ENCODE measurements at places on chromosomes 16 and 17. TPM values are rescaled to one million over a fixed set of nuclear protein-coding genes. Genes with fewer than 3 reads are reported as not detected.

- no peak for DNase-seq
Observed at GRCh38 chr16:56108056-56108471, 83.2 kb upstream of the GNAO1 start.

DNA sequence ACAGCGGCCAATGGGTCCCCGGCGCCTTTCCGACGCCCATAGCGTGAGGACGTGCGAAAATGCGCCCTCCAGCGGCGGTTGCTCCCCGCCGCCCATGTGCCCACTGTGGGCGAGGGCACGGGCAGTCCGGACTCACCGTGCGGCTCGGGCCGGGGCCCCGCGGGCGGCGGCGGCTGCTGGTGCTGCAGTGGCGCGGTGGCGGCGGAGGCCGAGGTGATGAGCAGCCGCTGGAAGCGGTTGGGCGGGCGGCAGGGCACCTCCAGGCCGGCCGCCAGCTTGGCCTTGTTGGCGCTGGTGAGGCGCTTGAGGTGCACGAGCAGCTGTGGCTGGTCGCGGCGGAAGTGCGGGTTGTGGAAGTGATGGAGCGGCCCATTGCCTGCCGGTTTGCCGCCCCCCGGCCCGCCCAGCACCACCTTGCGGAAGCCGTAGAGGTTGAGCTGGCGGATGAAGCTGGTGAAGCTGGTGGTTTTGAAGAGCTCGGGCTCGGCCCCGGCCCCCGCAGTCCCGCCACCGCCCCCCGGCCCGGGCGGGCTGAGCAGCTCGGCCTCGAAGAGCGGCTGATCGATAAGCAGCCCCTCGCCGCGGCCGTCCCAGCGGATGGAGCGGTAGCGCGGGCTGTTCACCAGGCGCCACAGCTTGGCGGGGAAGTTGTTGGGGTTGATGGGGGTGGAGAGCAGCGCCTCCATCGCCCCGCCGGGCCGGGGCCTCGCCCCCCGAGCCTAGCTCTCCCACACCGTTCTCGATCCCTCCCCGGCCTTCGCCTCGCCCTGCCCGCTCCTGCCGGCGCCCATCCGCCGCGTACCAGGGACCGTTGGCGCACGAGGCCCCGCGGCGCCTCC is at the start of gene HSF5:
TSS of gene HSF5 (minus strand) at position 820 of the 839 bp plus-strand sequence. CDS start at position 686, 134 bp downstream.
- DNase-seq = no peak

- DNase-seq = no peak
Observed at GRCh38 chr17:82105417-82105881, 7.4 kb upstream of the FASN start.

- DNase-seq = no peak
Observed at GRCh38 chr16:86978445-86979030, 338.7 kb downstream of the C16orf95 start.

- DNase-seq = no peak
Observed at GRCh38 chr16:56888806-56889205, 23.8 kb downstream of the SLC12A3 start.

DNA sequence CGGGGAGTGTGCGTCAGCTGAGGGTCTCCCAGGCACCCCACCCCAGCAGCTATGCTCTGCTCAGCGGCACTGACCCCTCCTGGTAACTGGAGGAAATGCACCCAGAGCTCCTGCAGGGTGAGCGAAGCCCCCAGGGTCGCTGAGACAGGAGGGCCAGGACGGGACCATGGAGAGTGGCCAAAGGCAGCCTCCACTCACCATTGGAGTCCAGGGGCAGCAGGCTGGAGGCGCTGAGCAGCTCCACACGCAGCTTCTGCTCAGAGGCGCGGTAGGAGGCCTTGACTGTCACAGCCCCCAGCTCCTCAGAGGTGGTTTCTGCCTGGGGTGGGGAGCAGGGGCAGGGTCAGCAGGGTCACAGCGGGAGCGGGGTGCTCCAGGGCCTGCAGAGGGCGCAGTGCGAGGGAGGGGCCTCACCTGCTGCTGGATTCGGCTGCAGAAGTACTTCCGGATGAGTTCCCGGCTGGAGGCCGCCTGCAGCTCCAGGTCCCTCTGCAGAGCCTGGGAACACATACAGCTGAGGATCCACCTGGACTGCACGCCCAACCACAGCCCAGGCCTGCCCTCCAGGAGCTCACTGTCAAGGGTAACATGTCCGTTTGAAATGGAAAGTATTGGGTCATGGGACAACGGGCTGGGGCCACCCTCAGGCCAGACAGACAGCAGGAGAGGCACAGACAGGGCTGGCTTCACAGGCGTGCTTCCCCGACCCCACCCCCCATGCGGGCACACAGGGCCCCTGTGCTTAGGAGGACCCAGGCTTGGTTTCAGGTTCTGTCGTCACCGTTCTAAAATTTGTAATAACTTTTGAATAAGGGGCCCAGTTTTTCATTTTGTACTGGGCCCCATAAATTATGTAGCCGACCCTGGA is 13.8 kb downstream of the UNC13D start:
- no peak for DNase-seq

DNA sequence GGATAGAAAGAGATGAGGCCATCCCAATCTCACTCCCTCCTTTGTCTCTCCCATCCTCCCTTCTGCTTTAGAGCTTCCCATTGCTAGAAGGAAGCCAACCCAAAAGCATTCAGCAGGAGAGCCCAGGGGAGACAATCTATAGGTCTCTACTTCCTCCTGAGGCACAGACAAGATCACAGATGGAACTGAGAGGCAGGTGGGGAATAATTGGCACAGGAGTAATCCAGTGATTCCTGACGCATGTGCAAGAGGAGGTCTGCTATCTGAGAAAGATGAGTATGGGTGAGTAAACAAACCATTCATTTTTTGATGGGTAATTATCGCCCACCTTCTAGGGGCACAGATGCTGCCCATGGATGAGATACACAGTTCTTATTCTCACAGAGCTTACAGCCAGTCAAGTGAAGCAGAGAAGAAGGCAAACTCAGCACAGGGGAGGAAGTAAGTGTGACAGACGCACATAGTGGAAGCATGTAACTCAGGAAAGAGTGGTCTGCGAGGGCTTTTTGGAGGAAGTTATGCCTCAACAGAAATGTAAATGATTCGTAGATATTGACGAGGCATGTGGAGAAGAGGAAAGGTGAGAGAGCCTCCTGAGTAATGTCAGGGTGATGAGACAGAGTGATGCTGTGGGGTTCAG is 88.9 kb upstream of the HLF start:
- no peak for DNase-seq

DNA sequence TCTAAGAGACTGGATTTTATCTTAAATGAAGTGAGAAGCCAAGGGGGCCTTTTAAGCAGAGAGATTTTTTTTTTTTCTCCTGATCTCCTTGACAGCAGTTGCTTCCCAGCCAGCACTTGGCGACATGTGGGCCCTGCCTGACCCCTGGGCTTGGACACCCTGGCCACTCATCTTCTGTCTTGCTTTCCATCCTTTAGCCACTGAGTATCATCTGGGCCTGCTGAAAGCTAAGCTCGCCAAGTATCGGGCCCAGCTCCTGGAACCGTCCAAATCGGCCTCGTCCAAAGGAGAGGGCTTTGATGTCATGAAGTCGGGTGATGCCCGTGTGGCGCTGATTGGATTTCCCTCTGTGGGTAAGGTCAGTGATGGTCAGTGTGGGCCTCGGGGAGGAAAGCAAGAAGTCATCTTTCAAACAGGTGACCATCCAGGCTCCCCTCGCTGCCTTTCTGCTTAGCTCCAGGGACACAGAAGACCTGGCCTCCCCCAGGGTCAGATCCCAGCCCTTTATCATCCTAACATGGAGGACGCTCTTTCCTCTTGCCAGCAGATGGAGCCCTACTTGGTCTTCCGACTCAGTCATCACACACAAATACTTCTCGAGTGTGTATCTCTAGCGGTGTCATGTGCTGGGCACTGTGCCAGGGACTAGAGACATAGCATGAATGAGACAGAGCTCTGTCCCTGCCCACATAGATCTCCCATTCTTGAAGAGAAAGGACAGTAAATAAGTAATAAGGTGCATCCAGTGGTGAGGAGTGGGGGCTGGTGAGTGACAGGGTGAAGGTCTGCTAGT is 6.1 kb downstream of the DRG2 start:
- DNase-seq = peak; percentile 33

- no peak for DNase-seq
Observed at GRCh38 chr16:35751191-35751941, 2292.0 kb downstream of the TP53TG3F start.

The TNRC6C gene
- 5.3 TPM for total RNA-seq

The TPSD1 gene
- total RNA-seq = not detected

All from epithelial cell of proximal tubule (primary cell).